ENCODE measurements at places on chromosomes 13 and 19.

DNA sequence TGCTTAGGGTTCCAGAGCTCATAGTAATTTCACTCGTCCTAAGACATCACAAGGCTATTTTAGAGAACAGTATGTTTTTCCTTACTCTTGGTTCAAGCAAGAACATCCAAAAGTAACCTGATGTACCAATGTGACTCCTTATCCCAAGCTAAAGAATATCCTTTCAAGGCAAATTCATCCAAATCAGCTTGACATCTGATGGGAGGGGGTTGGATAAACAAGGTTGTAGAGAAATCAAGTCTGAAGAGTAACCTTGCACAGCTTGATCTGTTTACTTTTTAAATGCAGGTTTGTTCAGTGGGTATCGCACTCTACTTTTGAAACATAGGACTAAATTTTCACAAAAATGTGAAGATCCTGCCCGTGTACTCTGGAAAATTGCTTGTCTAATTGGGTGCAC, 201.2 kb downstream of the GGACT start:
- DNase-seq = no peak

- DNase-seq = peak; percentile 33
Observed at GRCh38 chr13:26051657-26052311, at the start of gene SHISA2. Gene SHISA2, minus strand, starts transcription at chr13:26052016. Its CDS starts 1,041 bp downstream, at chr13:26050975.

DNA sequence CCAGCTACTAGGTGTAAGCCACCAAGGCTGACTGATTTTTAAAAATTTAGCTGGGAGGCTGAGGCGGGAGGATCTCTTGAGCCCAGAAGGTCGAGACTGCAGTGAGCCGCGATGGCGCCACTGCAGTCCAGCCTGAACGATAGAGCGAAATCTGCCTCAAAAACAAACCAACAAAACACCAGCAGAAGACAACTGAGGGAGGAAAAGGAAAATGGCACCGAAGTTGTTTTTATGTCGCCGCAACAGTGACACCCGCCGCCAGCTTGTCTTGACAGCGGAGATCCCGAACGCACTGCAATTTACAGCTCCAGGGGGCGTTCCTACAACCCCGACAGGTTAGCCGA, 298 bp upstream of the FAM98C start:
- DNase-seq = no peak

DNA sequence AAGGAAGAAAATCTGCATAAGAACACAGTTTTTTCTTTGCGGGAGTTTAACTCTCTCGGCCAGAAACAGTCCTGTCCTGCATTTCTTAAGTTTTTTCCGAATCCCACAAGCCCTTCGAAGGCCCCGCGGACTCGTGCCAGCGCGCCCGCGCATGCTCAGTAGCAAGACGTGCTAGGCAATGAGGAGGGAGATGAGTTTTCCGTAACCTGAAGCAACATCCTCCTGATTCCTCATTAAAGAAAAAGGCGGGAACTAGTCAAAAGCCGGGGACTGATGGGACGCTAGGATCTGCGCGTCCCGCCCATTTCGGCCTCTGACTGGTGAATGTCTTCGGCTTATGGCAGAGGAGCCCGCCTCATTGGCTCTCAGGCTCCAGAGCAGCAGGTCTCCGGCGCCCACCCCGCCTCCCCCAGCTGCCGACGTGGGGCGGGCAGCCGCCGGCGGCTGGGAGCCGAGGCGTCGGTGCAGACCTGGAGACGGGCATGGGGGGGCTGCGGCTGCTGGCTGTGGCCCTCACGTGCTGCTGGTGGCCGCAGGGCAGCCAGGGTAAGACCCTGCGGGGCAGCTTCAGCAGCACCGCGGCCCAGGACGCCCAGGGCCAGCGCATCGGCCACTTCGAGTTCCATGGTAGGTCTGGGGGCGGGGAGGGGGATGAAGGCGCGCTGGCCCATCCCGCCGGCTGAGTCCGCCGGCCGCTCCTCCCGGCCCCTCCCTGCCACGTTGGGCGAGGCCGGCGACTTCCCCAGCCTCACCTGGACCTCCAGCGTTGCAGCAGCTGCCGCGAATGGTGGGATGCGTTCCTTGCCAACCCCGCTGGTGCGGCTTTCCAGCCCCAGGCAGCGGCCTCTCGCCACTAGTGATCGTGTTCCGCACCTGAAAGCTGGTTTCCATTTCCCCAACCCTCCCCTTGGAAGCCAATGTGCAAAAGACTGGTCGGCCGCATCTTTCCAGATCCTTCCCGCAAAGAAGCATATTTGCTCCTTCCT, at the start of gene GPR180:
TSS of gene GPR180 (plus strand) at position 412 of the 986 bp plus-strand sequence. CDS start at position 483, 71 bp downstream.
- DNase-seq = peak; percentile 91

- no peak for DNase-seq
Observed at GRCh38 chr13:20301403-20302071, 69.4 kb upstream of the GJB6 start.

DNA sequence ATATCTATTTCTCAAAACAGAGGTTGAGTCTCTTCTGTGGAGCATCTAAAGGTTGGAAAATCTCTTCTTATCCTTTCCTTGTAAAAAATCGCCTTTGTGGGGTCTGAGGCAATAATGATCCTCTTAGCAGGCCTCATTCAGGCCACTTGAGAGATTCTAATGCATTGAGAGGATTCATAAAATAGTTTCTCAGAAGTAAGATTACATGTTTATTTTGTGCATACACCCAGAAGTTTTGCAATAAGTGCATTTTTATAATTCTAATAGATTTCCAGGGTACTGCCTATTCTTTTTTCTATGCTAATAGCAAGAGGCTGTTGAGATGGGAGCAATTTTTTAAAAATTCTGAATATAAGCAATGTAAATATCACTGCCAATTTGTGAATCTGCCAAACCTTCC, 342.2 kb upstream of the KLF12 start:
- DNase-seq = no peak

DNA sequence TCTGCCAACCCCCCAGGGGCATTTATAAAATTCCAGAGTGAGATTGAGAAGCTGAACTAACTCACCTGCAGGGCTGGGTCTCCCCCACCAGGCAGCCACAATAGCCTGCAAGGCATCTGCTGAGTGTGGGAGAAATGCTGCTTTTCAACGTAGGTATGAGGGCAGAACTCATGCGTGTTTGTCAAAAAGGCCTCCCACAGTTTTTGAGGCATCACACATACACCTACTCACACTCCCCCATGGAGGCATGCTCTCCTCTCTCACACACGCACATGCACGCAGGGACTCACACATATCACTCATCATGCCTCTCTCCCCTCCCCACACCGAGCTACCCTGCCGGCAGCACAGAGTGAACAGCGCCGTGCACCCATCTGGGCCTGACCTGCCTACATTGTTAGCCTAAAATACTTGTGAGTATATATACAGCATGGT, 390.5 kb downstream of the FGF9 start:
- DNase-seq = peak; percentile 61

DNA sequence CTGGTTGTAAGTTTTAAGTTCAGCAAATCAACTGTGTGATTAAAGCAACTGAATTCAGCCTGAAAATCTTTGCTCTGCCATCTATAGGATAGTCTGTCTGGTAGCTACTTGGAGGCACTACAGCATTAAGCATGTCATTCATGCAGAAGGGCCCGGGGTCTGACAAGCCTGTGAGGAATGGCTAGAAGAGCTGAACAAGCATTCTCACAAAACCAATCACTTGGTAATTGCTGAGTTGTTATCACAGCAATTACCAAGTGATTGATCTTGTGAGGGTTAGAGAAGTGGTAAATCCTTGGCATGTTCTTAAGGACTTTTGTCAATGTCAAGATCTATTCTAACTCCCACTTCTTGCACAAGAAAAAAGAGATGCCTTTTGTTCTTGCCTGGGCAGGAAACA, 356.1 kb downstream of the FGF14 start:
- DNase-seq = no peak

DNA sequence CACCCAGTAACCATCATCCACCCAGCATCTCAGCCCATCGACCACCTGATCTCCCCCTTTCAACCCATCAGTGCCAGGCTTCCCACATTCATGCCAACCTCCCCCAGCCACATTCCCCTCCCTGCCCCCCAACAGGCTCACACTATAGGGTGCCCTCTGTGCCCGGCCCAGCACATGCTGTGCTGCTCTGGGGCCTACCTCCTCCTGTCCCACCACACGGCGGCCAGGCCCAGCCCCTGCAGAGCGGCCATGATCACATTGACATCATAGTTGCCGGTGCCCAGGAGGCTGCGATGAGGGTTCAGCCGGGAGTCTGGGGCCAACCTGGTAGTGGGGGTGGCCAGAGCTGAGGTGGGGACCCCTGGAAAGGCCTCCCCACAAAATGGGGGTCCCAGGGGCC, 3.6 kb downstream of the JOSD2 start:
- no peak for DNase-seq

DNA sequence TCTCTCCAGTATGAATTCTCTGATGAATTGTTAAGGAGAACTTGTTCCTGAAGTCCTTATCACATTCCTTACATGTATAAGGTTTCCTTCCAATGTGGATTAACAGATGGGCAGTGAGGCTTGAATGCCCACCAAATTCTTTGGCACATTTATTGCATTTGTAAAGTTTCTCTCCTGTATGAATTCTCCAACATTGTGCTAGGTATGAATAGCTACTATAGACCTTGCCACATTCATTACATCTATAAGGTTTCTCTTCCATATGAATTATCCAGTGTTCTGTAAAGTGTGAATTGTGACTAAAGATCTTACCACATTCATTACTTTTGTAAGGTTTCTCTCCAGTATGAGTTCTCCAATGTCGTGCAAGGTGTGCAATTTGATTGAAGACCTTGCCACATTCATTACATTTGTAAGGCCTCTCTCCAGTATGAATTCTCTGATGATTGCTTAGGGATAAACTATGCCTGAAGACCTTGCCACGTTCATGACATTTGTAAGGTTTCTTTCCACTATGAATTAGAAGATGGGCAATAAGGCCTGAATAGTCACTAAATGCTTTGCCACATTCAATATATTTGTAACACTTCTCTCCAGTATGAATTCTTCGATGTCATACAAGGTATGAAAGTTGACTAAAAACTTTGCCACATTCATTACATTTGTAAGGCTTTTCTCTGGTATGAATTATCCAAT, 20.4 kb downstream of the ZNF578 start:
- no peak for DNase-seq

GRCh38 chr13:99870541-99870940, 101.0 kb downstream of the ZIC5 start:
- no peak for DNase-seq

DNA sequence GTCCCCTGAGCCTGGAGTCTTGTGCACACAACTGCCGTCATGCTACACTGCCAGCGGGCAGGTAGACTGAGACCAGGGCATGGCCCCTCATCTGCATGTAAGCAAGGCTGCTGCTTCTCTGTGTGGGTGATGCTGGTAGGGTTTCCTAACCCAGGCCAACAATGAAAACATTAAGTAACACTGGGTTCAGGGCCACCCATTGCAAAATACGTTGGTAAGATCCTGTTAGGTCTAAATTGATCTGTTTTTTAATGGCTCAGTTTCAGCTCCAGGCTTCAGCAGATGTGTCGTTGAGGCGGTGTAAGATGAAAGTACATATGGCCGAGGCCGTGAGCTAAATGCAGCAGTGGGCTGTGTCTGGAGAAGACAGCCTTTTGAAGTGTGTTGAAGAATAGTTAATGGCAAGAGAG, 383.4 kb downstream of the IRS2 start:
- no peak for DNase-seq

- no peak for DNase-seq
Observed at GRCh38 chr13:32086366-32086765, 54.8 kb downstream of the FRY start.

GRCh38 chr19:42468273-42468796, 25.6 kb upstream of the CXCL17 start:
- DNase-seq = no peak

DNA sequence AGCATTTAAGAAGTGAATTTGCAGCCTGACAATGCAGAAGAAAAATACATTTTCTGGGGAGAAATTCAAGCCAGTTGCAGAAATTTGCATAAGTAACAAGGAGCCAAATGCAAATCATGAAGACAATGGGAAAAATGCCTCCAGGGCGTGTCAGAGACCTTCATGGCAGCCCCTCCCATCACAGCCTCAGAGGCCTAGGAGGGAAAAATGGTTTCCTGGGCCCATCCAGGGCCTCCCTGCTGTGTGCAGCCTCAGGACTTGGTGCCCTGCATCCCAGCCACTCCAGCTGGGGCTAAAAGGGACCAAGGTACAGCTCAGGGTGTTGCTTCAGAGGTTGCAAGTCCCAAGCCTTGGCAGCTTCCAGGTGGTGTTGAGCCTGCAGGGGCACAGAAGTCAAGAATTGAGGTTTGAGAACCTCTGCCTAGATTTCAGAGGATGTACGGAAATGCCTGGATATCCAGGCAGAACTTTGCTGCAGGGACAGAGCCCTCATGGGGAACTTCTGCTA, 16.7 kb upstream of the ITM2B start:
- DNase-seq = no peak

DNA sequence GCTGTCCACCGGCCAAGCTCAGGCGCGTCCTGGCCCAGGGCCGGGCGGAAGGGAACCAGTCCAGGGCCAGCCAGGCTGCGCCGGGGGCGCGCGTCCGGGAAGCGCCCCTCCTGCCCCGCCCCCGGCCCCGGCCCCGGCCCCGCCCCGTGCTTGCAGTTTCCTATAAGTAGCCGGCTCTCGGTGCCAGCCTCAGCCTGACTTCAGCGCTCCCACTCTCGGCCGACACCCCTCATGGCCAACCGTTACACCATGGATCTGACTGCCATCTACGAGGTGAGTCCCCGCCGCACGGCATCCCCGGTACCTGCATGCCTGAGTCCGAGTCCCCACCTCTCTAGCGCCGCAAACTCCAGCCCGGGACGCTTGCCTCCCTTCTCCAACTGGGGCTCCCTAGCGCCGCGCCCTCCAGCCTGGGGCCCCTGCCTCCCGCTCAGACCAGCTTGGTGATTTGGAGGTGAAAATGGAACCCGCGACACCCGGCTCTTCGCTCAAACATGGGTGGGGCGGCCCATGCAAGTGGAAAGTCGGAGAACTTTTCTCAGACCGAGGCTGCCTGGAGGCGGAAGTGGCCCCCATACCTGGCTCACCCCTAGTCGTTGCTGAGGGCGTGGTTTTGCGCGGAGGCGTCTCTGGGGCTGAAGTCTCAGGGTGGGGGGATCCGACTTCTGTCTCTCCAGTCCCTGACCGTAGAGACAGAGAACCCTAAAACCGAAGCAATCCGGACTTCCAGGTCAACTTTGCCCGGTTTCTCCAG, at the start of gene ZFP36:
TSS of gene ZFP36 (plus strand) at position 192 of the 754 bp plus-strand sequence. CDS start at position 250, 58 bp downstream.
- DNase-seq = peak; percentile 75

GRCh38 chr13:49319551-49319950, 71.8 kb downstream of the CDADC1 start:
- DNase-seq = no peak

- DNase-seq = no peak
Observed at GRCh38 chr13:50893211-50893852, 16.3 kb upstream of the RNASEH2B start.

DNA sequence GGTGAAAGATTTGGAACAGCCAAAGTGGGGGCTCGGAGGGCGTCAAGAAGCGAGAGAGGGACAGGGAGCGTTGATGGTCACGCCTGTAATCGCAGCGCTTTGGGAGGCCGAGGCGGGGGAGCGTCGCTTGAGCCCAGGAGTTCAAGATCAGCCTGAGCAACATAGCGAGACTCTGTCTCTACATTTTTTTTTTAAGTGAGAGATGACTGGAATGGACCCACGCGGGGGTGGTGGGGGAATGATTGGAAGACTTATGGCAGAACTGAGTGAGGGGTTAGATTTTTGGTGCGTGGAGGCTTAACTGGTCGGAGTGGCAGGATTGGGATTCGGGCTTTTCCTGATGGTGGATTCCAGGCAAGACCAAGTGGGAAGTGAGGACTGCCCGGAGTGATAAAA, 725 bp downstream of the PSMD8 start:
- DNase-seq = no peak
